Activated naive CD4-positive, alpha-beta T cell treated with anti-CD3 and anti-CD28 coated beads for 36 hours (primary cell): ENCODE measurements at places on chromosomes 1 and 21. TPM values are rescaled to one million over a fixed set of nuclear protein-coding genes. Genes with fewer than 3 reads are reported as not detected.

- no peak for DNase-seq
Observed at GRCh38 chr1:152983234-152983633, 647 bp upstream of the SPRR1A start.

GRCh38 chr1:208213786-208214185, 30.4 kb downstream of the PLXNA2 start:
- no peak for DNase-seq

DNA sequence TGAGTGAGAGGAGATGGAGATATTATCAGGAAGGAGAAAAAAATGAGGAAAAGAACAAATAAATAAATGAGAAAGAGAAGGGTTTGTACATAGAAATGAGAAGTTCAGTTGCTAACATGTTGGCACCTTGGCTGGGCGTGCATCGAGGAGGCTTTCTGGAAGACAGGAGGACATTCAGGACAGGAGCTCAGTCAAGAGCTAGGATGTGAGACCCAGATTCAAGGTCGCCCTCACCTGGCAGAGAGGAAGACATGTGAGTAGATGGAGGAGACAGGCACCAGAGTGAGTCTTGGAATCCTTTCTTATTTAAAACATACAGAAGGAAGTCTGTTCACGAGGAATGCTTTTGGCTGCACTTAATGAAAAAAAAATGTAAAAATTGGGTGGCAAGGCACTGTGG, 640.9 kb downstream of the NPHP4 start:
- DNase-seq: no peak

DNA sequence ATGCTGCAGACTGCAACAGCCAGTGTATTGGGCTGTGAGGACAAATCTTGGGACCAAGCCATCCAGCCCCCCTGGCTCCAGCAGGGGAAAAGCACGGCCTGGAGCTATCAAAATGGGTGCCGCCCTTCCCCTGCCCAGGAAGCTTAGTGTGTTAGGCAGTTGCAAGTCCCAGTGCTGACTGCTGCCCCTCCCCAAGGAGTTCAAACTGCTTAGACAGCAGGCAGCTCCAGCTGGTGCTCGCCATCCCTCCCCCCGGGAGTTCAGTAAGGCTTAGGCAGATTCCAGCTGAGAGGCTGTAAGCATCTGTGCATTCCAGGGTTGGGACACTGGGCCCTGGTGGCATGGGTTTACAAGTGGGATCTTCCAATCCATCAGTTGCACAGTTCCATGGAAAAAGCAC, 579.6 kb upstream of the NR5A2 start:
- no peak for DNase-seq

The APP gene
- 60.6 TPM for total RNA-seq
